Endodermal cell (in vitro differentiated cells): ENCODE measurements at places on chromosomes 4 and X. TPM values are rescaled to one million over a fixed set of nuclear protein-coding genes. Genes with fewer than 3 reads are reported as not detected.

DNA sequence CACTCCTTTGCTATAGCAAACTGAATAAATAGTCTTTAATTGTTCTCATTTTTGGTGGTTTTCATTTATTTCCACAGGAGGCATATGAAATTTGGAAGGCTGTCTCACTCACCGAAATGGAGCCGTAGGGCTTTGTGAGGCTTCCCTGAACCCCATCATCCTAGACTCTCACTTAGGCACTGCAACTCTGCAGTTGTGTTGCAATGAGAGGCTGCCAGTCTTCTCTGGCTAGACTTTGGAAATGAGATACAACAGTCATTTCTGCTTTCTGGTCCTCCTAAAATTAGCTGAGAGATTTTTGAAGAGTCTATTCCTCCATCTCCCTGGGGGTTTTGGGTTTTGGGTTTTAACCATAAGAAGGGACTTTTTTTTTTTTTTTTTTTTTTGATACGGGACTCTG lies 146.5 kb downstream of the SH3BGRL start:
- H3K4me1 ChIP-seq = no peaks in the 10 kb centered on the region
- H3K4me3 ChIP-seq = no peak overlapping the region
- H3K27ac ChIP-seq = no peak overlapping the region
- H3K27me3 ChIP-seq = no peaks in the 10 kb centered on the region
- no peak for DNase-seq

GRCh38 chrX:129980540-129981199 lies 1.8 kb upstream of the BCORL1 start:
- no peaks in the 10 kb centered on the region for H3K36me3 ChIP-seq
- H3K27me3 ChIP-seq = peaks cover 19% of the 10 kb centered on the region
- H3K4me3 ChIP-seq = peak overlapping the region; percentile 75
- no peak overlapping the region for H3K27ac ChIP-seq

GRCh38 chr4:48693856-48694574 lies 86.1 kb downstream of the FRYL start:
- H3K27me3 ChIP-seq = no peaks in the 10 kb centered on the region
- H3K4me1 ChIP-seq = peaks cover 12% of the 10 kb centered on the region
- H3K36me3 ChIP-seq = no peaks in the 10 kb centered on the region
- peak; percentile 78 for DNase-seq
- H3K27ac ChIP-seq = no peak overlapping the region
- H3K4me3 ChIP-seq = peak overlapping the region; percentile 78

GRCh38 chrX:132497432-132497831 lies 8.6 kb upstream of the MBNL3 start:
- no peaks in the 10 kb centered on the region for H3K36me3 ChIP-seq
- no peak overlapping the region for H3K4me3 ChIP-seq
- DNase-seq = no peak

- H3K27me3 ChIP-seq = no peaks in the 10 kb centered on the region
- H3K4me1 ChIP-seq = no peaks in the 10 kb centered on the region
- H3K36me3 ChIP-seq = no peaks in the 10 kb centered on the region
- no peak for DNase-seq
- no peak overlapping the region for H3K27ac ChIP-seq
Measured at GRCh38 chrX:148933881-148934280, 433.5 kb downstream of the AFF2 start.

GRCh38 chr4:121655320-121656268 lies 41.2 kb downstream of the ANXA5 start:
- no peaks in the 10 kb centered on the region for H3K27me3 ChIP-seq
- H3K27ac ChIP-seq = no peak overlapping the region
- no peaks in the 10 kb centered on the region for H3K4me1 ChIP-seq
- no peak for DNase-seq
- H3K4me3 ChIP-seq = no peak overlapping the region

- no peaks in the 10 kb centered on the region for H3K27me3 ChIP-seq
- no peaks in the 10 kb centered on the region for H3K36me3 ChIP-seq
- no peak overlapping the region for H3K4me3 ChIP-seq
- no peaks in the 10 kb centered on the region for H3K4me1 ChIP-seq
- H3K27ac ChIP-seq = no peak overlapping the region
Measured at GRCh38 chr4:171561419-171561818, 251.8 kb upstream of the GALNTL6 start.

GRCh38 chrX:81336455-81337152 lies 134.7 kb downstream of the SH3BGRL start:
- H3K27me3 ChIP-seq = no peaks in the 10 kb centered on the region

DNA sequence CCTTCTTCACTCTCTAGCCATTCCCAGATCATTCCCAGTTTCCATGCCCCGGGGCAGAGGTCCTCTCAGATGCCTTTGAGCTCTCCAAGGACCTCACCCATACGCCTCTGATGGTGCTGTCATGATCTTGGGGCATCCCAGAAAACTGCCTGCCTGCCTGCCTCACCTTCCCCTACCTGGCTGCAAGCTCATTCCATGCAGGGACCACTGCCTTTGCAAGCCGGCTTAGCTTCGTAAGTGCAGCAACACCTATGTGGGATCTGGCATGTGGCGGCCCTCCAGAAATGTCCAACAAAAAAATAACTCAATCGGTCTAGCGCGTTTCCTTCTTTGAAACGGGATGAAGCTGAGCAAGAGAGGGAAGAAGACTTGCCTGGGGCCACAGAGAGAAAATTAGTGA lies 53.0 kb downstream of the C4orf50 start:
- H3K27ac ChIP-seq = no peak overlapping the region
- DNase-seq = peak; percentile 28
- H3K36me3 ChIP-seq = no peaks in the 10 kb centered on the region
- no peak overlapping the region for H3K4me3 ChIP-seq
- H3K27me3 ChIP-seq = no peaks in the 10 kb centered on the region

Gene CHRDL1
- 2.2 to 4.0 TPM (median 2.6 TPM) in 3 replicates for total RNA-seq

Gene RTL5
- 8.9 and 9.9 TPM in 2 replicates for total RNA-seq

Gene ZNF157
- 0.97 and 1.6 TPM in 2 replicates for total RNA-seq

Gene MAGEE2
- 0.09 TPM in 1 of 2 replicates, not detected in the other for total RNA-seq

Gene MORC4
- total RNA-seq = 3.2 and 3.4 TPM in 2 replicates
